HFFc6 (cell line): ENCODE measurements at places on chromosomes 1 and 21. TPM values are rescaled to one million over a fixed set of nuclear protein-coding genes. Genes with fewer than 3 reads are reported as not detected.

Gene NECTIN4
- 0.12 TPM in 1 of 3 replicates, not detected in the others for total RNA-seq

- peaks cover 5% of the 10 kb centered on the region for H3K36me3 ChIP-seq
- peaks cover 4% of the 10 kb centered on the region for H3K27me3 ChIP-seq
- no peaks in the 10 kb centered on the region for H3K4me1 ChIP-seq
Measured at GRCh38 chr1:1157914-1158710, 15.6 kb upstream of the TTLL10 start.

- H3K36me3 ChIP-seq: no peaks in the 10 kb centered on the region
- DNase-seq: no peak
- H3K4me1 ChIP-seq: no peaks in the 10 kb centered on the region; the same call in 1 of the 2 replicates
Measured at GRCh38 chr21:38042246-38042645, 126.0 kb upstream of the KCNJ6 start.

GRCh38 chr1:199010492-199010891 is 371.7 kb downstream of the PTPRC start:
- H3K4me3 ChIP-seq: no peak overlapping the region
- H3K27me3 ChIP-seq: no peaks in the 10 kb centered on the region; the same call in 1 of the 2 replicates
- H3K4me1 ChIP-seq: peaks cover 8% of the 10 kb centered on the region
- no peaks in the 10 kb centered on the region for H3K36me3 ChIP-seq
- DNase-seq: no peak
